ENCODE measurements at places on chromosomes 1 and 21.

GRCh38 chr1:100971021-100971420 is 54.6 kb downstream of the DPH5 start:
- no peak for DNase-seq

DNA sequence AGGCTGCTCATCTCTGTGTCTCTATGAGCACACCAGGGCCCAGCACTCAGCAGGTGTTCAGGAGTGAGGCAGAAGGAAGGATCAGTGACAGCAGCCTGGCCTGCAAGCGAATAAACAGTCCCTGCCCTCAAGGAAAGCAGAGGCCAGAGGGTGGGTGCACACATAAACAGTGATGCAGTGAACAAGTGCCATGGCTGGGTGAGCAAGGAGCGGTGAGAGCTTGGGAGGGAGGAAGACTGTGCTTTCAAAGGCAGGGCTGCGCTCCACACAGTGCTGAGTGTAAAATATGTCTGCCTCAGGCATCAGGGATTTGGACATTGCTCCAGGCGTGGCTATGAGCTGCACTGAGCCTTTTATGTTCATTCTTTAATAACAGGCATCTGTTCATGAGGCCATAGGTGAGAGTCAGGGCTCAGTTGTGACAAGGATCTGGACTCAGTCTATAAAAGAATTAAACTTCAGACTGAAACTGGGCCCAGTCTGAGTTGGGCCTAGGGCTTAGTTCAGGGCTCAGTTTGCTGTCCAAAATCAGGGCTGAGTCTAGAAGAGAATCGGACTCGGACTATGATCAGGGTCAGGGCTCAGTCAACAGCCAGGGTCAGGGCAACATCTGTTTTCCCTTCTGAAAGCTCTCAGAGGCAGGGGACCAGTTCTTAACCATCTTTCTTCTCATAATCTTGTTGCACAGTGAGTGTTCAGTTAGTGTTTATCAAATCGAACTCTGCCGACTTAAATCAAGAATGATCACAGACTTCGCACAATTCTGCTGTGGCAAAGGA is 213.7 kb downstream of the FOXD2 start:
- no peak for DNase-seq

- DNase-seq: no peak
Observed at GRCh38 chr21:36254106-36254941, 65.7 kb upstream of the MORC3 start.

DNA sequence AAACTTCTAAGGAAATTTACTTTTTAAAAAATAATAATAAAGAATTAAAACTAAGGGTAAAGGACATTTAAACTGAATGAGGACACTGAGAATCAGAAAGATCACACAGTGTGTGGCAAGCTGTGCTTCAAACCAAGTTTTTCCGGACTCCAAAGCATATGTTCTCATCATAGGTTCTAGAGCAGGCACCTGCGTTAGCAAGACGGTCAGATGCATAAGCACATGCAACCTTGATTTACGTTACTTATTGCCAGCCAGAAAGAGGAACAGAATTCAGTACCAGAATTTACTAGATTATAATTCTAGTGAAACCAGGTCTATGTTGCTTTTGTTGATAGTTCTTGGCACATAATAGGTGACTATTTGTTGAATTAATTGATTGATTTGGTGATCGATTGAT is 6.2 kb upstream of the LBR start:
- DNase-seq: no peak

GRCh38 chr1:245588116-245588639 is 433.4 kb downstream of the KIF26B start:
- DNase-seq: no peak

- DNase-seq: peak; percentile 73
Observed at GRCh38 chr1:101291562-101292380, 55.0 kb downstream of the S1PR1 start.

- DNase-seq: no peak
Observed at GRCh38 chr1:205692423-205692822, 12.1 kb upstream of the SLC45A3 start.

DNA sequence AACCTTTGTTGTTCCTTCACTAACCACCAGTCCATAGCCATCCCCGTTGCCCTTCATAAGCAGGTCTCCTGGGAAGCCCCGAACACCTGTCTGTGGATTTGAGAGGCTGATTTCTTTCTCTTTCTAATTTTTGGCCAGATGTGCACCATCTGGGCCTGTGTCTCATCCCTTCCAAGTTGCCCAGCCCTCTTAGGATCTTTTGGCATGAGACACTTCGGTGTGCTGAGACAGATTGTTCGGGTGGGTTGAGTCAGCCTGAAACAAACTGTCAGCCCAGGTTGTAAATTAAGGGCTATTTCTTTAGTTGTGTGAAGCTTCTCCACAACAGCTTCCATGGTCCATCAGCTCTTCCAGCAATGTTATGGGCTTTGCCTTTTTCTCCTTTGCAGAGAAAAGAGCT is 1.4 kb upstream of the DNAJC11 start:
- DNase-seq: no peak

GRCh38 chr1:18139198-18139981 is 31.8 kb downstream of the IGSF21 start:
- no peak for DNase-seq

DNA sequence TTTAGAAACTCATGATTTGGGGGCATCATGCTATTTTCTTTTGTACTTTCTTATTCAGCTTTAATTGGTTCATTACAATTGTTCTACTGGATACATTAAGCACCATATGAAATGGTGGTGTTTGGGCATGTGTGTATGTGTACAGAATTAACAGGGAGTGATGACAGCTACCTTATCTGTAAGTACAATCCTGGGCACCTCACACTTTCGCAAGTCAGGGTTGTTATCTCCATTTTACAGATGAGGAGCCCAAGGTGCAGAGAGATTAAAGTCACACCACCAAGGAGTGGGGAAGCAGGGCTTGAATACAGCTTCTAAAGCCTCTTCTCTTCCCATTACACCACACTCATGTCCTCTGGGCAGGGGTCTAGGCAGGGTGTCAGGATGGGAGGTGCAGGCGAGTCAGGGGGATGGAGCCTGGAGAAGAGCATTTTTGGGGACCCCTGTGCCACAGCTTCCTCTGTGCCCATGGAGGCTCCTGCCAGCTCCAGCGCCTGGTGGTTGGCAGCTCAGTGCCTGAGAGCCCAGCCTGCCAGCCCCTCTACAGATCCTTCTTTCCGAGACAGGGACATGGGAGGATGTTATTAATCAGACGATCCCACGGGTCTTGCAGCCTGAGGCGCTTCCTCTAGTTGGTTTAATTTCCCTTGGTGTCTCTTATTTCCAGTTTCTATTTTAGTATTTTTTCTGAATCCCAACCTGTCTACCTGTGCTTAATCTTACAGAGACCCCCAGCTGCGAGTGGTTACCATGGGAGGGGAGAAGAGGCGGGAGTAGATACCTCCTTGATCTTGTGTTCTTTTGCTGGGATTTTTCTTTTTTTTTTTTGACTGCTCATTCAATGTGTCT is 126.2 kb upstream of the CD34 start:
- DNase-seq: no peak

GRCh38 chr1:25658791-25659431 is 42.3 kb downstream of the MAN1C1 start:
- DNase-seq: no peak

- DNase-seq: no peak
Observed at GRCh38 chr1:14738647-14739046, 140.2 kb downstream of the KAZN start.

GRCh38 chr1:220734571-220735326 is 13.4 kb upstream of the MTARC2 start:
- no peak for DNase-seq

DNA sequence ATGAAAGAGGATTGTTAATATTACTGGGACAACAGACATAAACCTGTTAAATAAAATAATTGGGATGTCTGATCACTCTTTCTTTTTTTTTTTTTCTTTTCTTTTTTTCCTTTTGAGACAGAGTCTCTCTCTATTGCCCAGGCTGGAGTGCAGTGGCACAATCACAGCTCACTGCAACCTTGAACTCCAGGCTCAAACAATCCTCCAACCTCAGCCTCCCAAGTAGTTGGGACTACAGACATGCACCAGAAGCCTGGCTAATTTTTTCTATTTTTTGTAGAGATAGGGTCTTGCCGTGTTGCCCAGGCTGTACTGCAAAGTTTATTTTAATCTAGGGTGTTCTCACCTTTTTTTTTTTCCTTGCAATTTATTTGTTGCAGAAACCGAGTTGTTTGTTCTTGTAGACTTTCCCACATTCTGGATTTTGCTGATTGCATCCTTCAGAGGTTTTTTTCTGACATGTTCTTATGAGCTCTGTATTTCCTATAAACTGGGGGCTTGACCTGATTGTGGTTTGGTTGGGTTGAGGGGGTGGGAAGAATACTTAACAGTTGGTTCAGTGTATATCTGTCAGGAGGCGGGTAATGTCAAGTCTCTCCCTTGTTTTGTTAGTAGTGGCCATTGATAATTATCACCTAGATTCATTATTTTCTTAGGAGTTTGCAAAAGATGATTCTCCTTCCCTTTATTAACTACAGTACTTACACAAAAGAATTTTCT is 125.2 kb downstream of the MAST2 start:
- DNase-seq: no peak

- no peak for DNase-seq
Observed at GRCh38 chr1:64330839-64331238, 127.4 kb downstream of the UBE2U start.

DNA sequence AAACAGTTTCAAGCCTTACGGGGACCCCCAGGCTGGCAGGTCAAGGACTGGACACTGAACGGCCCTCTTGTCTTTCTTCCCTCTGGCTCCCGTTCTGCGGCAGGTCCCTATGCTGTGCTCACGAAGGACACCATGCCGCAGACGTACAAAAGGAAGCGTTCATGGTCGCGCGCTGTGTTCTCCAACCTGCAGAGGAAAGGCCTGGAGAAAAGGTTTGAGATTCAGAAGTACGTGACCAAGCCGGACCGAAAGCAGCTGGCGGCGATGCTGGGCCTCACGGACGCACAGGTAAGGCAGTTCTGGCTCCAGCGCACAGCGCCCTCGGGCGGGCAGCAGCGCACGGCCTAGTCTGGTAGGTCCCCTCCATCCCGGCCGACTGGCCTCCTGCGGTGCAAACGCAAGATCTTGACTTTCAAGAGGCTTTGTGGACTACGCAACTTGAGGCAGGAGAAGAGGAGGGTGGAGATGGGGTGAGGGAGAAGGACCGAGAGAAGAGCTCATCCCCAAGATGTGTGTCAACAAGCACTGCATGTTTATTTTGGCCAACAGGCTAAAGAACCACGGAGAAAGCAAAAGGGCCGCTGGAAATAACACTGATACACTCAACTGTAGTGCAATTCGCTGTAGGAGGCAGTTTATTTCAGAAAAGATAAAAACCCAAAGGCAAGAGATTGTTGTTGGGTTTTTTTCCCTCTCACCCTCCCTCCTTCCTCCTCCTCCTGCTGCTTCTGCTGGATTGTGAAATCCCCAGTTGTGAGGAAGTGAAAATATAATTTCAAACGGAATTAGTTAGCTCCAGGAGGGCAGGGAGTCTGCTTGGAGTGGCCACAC is 3.0 kb downstream of the HLX start:
- no peak for DNase-seq

DNA sequence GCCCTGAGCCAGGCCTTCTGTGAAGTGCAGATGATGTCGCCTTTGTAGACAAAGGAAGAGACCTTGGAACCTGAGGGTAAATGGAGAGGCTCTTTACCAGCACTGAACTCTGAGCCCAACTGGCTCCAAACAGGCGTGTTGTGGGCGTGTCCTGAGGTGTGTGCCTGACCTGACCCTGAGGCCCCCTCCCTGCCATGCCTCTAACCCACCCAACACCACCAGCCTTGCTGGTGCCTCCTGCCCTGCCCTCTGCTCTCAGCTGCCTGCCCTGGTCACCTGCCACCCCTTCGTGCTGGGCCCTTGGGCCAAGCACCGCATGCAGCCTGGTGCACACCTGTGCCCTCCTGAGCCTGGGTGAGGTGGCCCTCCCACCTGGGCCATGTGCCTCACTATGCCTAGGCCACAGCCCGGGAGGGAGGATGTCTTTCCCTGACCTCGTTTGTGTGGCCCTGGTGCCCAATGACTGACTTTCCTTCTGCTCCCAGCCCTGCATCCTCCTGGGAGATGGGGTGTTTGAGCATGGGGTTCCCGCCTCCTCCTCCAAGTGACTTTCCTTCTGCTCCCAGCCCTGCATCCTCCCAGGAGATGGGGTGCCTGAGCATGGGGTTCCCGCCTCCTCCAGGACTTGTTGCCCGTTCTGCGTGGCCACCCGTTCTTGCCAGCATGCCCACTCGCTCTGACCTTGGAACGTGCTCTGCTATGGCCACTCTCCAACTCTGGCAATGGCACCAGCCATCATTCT is 157.0 kb downstream of the PCBP3 start:
- DNase-seq: no peak

DNA sequence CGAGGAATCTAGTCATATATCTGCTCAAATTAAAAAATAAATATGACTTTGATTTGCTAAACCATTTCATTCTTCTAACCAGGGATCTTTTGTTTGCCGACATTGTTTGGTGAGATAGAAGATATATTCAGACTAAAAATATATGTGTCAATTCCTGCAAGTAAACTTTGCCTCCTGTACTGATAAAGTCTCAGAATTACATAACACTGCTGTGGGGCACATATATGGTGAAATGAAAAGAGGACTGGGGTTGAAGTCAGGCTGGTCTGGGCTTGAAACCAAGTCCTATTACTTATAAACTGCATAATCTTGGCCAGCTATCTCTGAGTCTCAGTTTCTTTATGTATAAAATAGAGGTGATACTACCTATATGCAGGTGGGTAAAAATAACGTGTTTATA is 9.8 kb downstream of the SCMH1 start:
- no peak for DNase-seq

DNA sequence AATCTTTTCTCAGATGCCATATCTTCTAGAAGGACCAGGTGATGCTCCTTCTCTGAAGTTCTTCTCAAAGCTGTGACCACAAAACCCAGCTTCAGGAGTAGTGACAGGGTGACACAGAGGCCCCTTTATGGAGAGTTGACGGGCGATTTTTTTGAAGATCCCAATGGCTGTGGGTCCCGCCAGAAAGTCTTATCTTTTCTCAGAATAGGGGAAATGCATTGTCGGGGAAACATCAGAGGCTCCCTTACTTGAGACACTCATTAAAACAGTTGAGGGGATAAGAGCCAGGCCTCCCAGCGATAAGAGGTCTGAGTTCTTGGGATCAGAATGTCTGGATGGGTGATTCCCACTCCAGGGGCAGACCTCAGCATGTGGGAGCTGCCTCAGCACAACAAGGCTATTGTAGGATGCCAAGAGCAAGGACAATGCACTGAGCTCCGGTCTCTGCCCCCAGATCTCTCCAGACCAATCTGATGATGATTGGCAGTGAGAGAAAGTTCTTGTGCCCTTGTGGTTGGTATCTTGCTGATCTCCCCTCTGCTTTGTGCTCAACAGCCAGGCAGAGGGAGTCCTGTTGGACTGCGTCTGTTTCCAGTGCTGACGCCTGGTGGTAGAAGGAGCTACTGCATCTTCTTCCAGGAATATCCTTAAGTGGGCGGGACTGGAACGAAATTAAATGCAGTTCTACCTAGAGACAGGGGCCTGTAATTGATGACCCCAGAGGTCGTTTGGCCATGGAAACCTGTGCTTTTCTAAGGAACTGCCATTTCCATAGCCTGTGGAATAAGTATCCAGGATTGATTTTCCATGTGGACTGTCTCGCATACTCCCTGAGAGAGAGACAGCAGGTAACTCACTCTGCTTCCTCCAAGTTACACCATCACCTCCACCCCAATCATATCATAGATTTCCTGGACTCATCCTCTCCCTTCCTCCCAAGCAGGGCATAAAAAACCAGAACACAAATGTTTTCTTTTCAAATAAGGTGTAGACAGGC is 6.8 kb upstream of the ACKR1 start:
- DNase-seq: peak; percentile 71

Measured in foreskin melanocyte (primary cell).